ENCODE measurements at places on chromosomes 16 and 17.

- no peak for DNase-seq
Measured at GRCh38 chr16:84153660-84154214, 8.6 kb downstream of the DNAAF1 start.

DNA sequence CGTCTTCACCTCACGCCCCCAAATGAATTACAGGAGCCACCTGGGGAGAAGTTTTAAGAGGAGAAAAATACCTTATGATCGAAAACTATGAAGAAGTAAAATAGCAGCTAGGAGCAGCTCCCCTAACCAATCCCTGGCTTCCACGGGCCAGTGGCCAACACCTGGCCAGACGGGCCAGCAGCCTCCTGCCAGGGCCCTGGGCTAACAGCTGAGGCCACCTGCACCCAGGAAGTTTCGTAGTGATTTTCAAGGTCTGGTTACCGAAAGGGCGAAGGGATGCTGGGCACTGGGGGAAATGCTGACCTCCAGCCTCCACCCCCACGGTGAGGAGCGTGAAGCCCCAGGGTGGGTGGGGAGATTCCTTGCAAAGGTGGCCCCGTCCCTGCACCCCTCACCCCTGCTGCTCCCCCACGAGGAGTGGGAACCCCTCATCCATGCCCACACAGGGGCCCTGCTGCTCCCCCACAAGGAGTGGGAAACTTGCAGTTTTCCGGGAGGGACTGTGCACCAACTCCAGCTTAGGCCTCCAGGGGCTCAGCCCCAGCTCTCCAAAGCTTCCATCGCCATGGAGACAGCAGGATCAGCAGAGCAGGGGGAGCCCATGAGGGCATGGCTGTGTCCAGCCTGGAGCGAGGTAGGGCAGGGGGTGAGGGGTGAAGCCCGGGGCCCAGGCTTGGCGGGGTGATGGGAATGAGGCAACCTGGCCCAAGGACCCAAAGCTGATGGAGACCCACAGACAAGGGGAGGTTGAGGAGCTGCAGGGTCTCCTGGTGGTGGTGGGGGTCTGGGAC is 31.9 kb upstream of the ACSF3 start:
- DNase-seq = no peak

GRCh38 chr17:69430488-69430887 is 16.0 kb downstream of the MAP2K6 start:
- no peak for DNase-seq

DNA sequence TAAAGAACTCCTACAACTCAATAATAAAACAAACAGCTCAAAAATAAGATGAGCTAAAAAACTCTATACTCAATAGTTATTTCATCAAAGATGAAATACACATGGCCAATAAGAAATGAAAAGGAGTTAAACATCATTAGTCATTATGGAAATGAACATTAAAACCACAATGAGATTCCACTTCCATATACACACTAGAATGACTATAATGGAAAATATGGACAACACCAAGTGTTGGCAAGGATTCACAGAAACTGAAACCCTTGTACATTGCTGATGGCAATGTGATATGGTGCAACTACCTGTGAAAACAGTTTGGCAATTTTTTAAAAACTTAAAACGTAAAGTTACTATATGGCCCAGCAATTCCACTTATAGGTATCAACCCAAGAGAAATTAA is 91.4 kb downstream of the GRIN2A start:
- no peak for DNase-seq

GRCh38 chr17:11625878-11626277 is 27.6 kb downstream of the DNAH9 start:
- no peak for DNase-seq

DNA sequence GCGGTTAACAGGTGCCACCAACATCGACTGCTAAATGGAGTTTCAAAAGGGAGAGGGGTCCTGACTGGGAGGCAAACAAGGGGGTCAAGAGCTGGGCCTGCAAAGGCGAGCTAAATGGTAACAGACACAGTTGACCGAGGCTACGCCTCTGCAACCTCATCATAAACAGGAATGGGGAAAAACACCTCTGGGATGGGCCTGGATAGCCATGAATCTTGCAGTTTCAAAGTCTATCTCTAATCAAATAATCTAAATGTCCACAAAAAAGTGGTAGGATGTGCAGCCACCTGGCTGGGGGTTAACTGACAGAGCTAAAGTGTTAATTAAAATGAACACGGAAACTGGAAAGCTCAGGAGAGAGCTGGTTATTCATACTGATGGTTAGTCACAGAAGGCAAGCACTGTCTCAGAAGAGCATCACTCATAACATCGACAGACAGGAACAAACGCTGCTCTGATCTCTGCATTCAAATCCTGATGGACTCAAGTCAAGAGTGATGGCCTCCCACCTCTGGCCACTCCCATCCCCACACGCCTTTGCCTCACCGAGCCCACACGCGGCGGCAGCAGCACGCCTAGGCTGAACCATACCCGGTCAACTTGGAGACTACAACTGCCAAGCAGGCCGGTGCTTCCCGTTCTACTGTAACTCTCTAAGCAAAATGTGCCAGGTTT is 56.3 kb downstream of the CREBBP start:
- no peak for DNase-seq

GRCh38 chr16:86556576-86556975 is 1.5 kb upstream of the MTHFSD start:
- no peak for DNase-seq

DNA sequence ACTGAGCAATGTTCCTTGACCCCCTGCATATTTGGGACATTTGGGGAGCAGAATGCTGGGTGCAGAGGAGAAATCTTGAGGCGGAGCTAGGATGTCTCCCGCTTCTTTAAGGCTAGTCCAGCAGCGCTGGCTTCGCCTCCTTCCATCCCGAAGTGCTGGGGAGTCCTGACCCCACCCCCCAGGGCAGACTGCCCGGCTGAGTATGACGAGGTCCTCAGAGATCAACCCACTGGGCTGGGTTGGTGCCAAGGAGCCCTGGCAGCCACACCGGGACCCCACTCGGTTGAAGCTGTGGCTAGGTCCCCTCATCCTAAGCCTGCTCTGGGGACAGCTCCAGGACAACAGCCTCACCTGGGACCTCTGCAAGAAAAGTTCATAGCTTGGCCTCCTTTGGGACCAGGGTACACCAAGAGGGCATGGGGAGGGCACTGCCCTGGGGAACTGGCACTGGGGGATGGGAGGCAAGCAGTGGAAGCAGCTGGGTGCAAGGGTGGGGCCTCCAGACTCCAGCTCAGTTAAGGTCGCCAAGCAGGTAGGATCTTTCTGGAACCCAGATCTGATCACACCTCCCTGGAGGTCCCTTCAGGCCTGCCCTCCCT is 11.0 kb downstream of the RHBDF2 start:
- no peak for DNase-seq

DNA sequence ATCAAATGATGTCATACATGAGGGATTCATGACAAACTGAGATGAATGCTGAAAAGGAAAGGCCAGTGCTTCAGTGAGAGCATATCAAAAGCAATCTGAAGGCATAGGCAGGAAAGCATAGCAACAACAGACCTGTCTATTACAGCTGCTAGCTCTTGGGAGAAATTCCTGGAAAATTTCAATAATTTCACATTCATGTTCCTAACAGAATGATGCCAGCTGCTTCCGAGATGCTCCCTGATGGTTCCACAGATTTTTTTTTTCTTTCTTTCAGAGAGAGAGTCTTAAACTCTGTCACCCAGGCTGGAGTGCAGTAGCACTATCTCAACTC is 50.3 kb upstream of the CLEC3A start:
- DNase-seq = no peak

GRCh38 chr17:5821803-5822202 is 237.5 kb upstream of the NLRP1 start:
- DNase-seq = no peak

GRCh38 chr16:55426865-55427484 is 52.0 kb upstream of the MMP2 start:
- no peak for DNase-seq

DNA sequence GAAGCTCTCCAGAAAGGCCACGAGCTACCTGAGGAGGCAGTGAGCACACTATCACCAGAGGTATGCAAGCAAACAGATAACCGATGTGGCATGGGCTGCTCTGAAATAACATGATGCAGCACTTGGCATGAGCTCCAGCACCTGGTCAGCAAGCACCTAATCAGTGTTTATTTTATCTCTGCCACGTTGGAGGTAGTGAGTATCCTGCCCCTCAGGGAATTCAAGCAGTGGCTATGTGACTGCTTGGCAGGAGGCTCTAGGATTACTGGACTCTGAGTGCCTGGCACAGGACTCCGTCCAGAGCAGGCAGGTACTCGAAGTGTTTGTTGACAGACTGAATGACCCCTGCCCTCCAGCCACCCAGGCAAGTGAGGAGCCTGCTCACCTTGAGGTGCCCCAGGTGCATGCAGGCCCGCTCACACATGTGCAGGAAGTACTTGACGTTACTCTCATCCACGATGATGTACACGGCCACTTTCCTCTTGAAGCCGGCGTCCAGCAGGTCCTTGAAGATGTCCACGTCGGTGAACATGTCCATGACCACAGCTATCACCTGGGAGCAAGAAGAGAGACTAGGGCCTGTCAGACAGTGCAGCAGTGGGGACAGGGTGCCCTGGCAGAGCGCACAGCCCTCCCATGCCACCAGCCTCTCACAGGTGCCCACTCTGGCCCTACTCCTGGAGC is 16.6 kb downstream of the FAM83G start:
- no peak for DNase-seq

DNA sequence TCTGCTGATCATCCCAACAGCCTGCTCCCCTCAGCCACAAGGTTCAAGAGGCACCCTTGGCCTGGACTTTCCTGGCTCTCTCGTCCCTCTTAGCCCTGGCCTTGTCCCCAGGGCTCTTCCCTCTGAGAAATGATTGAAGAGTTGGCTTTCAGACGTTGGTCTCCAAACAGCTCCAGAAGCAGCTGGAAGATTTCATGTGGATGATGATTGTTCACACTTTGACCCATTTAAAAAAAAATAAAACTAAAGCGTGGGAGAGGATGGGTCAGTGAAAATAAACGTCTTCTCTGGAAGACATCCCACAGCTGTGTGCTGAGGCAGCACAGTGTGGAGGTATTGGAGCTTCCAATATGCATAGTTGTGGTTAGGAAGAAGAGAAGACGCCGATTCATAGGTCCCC is 54.7 kb upstream of the CDH11 start:
- no peak for DNase-seq

GRCh38 chr17:51636291-51636690 is 375.9 kb downstream of the UTP18 start:
- no peak for DNase-seq

DNA sequence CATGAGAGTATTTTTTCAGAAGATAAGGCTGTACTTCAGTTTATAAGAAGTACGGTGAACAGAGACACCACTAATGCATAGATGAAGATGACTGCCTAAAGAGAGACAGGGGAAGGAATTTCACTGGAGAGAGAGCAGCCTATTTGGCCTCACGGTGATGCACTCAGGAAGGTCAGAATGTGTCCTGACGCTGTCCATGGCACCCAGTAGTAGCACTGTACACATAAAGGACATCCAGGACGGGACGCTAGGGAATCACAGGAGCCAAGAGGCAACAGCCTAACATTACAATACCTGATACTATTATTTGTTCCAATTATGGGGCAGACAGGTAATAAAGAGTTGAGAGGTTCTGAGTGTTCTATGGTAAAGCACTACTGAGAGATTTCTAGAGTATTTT is 24.9 kb upstream of the LRRC37A start:
- no peak for DNase-seq

DNA sequence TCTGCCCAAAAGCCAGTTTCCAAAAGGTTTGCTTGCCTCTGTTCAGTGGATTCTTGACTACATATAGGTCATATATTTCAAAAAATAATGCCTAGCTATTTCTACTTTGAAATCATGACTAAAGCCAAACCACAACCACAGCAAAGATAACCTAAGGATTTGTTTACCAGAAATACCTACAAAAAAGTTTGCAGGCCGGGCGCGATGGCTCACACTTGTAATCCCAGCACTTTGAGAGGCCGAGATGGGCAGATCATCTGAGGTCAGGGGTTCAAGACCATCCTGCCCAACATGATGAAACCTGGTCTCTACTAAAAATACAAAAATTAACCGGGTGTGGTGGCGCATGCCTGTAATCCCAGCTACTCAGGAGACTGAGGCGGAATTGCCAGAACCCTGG is 15.2 kb downstream of the CARHSP1 start:
- no peak for DNase-seq

- DNase-seq = peak; percentile 92
Measured at GRCh38 chr16:3589441-3589921, 12.3 kb upstream of the NLRC3 start.

Data from suppressor macrophage (primary cell).